Central memory CD8-positive, alpha-beta T cell (primary cell): ENCODE measurements at places on chromosomes 6 and 20.

DNA sequence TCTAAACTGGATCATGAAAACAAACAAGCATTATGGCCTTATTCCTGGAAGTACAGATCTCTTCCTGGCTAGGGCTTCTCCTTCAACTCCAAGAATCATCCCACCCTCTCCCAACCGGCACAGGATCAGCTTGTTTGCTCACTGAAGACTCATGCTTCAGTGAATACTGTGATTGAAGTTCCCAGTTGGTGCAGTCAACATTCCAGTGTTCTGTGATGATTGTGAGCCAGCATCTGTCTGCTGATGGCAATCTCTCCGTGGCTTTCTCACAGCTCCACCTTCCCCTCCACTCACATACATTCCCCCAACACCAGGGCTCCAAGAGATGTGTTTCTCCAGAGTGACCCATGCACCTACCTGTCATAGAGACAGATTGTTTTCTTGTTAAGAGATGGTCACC lies 421.3 kb upstream of the BTBD3 start:
- no peaks in the 10 kb centered on the region for H3K27me3 ChIP-seq
- no peaks in the 10 kb centered on the region for H3K4me1 ChIP-seq
- H3K36me3 ChIP-seq: no peaks in the 10 kb centered on the region
- H3K27ac ChIP-seq: no peak overlapping the region
- DNase-seq: no peak
- H3K4me3 ChIP-seq: no peak overlapping the region

DNA sequence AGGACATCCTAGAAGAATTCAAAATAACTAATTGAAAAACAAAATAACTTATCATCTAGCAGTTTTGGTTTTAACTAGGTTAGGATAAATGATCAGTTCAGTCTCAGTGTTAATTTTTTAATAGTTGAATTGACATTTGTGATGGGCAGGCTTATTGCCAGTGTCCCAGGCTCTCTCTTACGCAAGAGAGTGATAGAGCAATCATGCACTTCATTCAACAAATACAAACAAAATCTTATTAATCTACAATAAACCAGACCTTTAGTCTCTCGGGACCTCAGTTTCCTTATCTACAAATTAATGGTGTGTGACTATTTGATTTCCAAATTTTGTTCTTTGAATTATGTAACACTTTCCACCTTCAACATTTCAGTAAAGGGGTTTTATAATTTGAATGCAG lies 385.9 kb upstream of the JAG1 start:
- DNase-seq: no peak
- H3K27me3 ChIP-seq: no peaks in the 10 kb centered on the region
- H3K27ac ChIP-seq: no peak overlapping the region
- no peaks in the 10 kb centered on the region for H3K4me1 ChIP-seq

DNA sequence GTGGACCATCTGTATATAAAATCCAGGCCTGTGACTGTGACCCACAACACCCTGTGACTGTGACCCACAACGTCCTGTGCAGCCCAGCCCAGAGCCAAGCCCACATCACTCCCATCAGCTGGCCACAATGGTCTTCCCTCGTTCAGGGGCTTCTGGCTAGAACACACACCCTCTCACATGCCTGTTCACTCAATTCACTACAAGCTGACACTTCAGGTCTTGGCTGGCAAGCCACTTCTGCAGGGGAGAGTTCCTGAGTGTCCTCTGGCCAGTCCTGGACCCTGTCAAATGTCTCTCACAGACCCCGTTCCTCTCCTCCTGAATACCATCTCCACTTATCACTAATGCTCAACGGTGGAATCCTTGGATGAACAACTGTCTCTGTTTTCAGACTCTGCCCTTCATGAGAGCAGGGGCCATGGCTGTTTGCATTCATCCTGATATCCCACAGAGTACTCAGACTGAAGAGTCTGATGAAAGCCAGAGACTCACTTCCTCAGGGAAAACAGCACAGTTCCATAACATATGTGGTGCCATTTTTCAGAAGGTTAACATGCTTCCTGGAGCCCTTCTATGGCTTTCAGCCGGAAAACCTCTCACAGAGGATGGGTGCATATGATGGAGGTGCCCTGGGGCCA lies 56.0 kb downstream of the MYH7B start:
- H3K4me1 ChIP-seq: no peaks in the 10 kb centered on the region
- no peak for DNase-seq
- peaks cover 58% of the 10 kb centered on the region for H3K36me3 ChIP-seq
- no peak overlapping the region for H3K27ac ChIP-seq

DNA sequence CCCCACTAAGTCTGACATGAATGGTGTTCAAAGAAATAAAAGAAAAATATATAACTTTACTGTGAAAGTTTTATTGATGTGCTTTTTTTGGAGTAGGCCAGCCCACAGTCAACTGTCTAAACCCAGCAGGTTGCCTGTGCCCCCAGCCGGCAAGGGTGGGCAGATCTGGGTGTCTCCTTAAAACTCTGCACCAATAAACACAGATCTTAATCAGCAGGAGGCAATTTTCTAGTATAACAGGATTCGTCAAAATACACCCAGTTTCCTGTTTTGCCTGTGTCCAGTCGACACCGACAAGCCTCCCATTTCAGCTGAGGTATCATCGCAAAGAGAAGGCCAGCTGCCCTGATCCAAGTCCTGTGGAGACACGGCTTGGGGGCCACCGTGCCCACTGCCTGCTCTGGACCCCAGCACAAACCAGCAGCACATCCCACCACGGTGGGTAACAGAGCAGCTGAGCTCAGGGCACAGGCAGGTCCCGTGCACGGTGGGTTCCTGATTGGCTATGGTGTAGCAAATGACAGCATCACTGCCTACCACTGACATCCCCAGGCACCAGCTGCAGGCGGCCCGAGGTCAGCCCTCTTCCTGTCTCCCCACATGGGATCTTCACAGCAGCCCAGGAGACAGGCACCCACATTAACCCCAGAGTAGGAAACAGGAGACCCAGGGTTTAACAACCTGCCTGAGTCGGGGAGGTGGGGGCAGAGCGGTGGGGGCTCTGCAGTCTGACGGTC lies 15.7 kb downstream of the BMP7 start:
- peaks cover 6% of the 10 kb centered on the region for H3K4me1 ChIP-seq
- H3K36me3 ChIP-seq: no peaks in the 10 kb centered on the region
- peak overlapping the region; percentile 55 for H3K4me3 ChIP-seq
- peak overlapping the region; percentile 10 for H3K27ac ChIP-seq
- DNase-seq: peak; percentile 9

GRCh38 chr20:327186-328026 lies 2.1 kb downstream of the SOX12 start:
- H3K4me1 ChIP-seq: peaks cover 10% of the 10 kb centered on the region
- peak; percentile 48 for DNase-seq
- H3K4me3 ChIP-seq: peak overlapping the region; percentile 68
- H3K27ac ChIP-seq: peak overlapping the region; percentile 77

DNA sequence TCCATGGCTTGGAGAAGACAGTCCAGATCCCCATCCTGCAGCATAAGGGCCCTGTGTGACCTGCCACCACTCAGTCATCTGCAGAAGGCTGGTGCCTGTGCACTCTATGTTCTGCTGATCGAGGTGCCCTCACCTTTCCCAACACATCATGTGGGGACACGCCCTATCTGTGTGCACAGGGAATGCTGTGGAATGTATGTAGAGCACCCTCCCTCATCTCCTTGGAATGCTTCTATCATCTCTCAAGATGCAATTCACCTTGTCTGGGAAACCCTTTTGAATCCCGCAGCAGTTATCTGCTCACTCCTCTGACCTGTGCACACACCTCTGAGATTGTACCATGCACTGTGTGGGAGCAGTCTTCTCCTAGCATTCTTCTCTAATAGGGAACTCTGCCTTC lies 207.2 kb upstream of the SSTR4 start:
- no peaks in the 10 kb centered on the region for H3K27me3 ChIP-seq
- no peak overlapping the region for H3K4me3 ChIP-seq
- no peak overlapping the region for H3K27ac ChIP-seq
- H3K4me1 ChIP-seq: no peaks in the 10 kb centered on the region

DNA sequence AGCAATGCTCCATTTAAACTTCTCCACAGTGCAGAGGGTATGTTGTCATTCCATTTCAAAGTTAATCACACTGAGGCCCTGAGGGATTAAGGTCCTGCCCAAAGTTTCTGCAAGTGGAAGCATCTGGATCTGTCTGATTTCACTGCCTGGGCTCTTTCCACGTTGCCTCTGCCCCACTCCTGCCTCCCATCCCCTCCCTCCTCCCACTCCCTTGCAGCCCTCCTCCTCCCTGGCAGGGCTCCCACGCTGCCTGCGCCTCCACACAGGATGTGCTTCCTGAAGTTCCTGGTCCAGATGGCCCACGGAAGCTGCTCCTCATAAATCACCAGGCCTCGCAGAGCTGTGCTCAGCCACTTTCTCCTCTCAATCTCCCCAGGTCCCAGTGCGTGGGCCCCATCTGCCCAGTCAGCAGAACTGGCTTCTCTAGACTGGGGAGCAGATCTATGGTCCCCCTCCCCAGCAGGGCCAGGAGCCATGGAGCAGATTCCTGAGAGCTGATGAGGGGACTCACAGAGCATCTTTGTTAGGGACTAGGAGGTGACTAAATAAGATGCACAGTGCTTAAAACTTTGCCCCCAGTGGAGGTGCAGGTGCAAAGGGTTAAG lies 65.4 kb upstream of the MAFB start:
- no peak overlapping the region for H3K4me3 ChIP-seq
- H3K4me1 ChIP-seq: peaks cover 52% of the 10 kb centered on the region
- DNase-seq: no peak
- no peak overlapping the region for H3K27ac ChIP-seq
- no peaks in the 10 kb centered on the region for H3K36me3 ChIP-seq
- H3K27me3 ChIP-seq: no peaks in the 10 kb centered on the region
